ENCODE measurements at places on chromosomes 3 and 15. TPM values are rescaled to one million over a fixed set of nuclear protein-coding genes. Genes with fewer than 3 reads are reported as not detected.

TMEM108 gene
- total RNA-seq = 0.73 TPM

GRCh38 chr3:196016485-196016884 lies 65.4 kb downstream of the TFRC start:
- no peak for DNase-seq
- H3K27me3 ChIP-seq = no peaks in the 10 kb centered on the region
- no peaks in the 10 kb centered on the region for H3K36me3 ChIP-seq
- no peaks in the 10 kb centered on the region for H3K4me1 ChIP-seq
- no peak overlapping the region for H3K27ac ChIP-seq
- no peak overlapping the region for H3K4me3 ChIP-seq

GRCh38 chr3:42875325-42876151 lies at the start of gene CYP8B1:
TSS of gene CYP8B1 (minus strand) at chr3:42875879. CDS start at chr3:42875816, 63 bp downstream.
- H3K4me3 ChIP-seq = no peak within 1 kb of the TSS
- no peak within 1 kb of the TSS for H3K27ac ChIP-seq
- no peaks in the 10 kb centered on the region for H3K27me3 ChIP-seq
- no peaks in the 10 kb centered on the region for H3K36me3 ChIP-seq
- no peak for DNase-seq

- no peaks in the 10 kb centered on the region for H3K27me3 ChIP-seq
- no peak for DNase-seq
- H3K4me3 ChIP-seq = no peak overlapping the region
- H3K27ac ChIP-seq = no peak overlapping the region
- peaks cover 8% of the 10 kb centered on the region for H3K4me1 ChIP-seq
Observed at GRCh38 chr15:80179025-80179759, 26.4 kb downstream of the FAH start.

DNA sequence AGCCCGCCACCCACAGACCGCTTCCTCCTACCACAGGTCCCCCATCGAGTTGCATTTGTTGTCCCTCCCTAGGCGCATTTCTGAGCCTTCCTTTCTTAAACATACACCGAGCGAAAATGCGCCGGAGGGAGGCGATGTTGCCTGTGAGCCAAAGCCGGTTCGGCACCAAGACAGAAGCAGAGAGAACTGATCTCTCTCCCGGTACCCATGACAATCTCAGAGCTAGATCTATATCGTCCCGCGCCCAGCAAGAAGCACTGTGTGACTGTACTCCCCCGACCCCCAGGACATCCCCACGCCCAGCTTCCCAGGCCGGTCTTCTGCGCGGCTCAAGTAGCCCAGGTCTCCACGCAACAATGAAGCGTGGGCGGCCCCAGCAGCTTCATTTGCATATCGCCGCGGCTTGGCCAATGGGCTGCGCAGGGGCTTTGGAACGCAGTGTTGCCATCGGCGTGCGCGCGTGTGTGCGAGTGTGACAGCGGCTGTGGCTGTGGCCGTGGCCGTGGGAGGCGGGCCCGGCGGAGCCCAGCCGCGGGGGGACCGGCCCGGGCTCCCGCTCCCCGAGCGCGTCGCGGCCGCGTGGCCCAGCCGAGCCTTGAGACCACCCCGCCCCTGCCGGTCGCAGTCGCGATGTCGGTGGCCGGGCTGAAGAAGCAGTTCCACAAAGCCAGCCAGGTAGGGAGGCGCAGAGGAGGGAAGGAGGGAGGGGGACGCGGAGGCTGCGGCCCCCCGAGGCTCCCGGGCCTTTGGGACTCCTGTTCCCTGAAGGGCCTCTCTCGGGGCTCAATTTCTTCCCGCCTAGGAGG lies at the start of gene SH3GL3:
SH3GL3 (plus strand) TSS at position 438 of the 806 bp plus-strand sequence; CDS start at position 631, 193 bp downstream.
- peak; percentile 78 for DNase-seq
- no peaks in the 10 kb centered on the region for H3K27me3 ChIP-seq
- H3K4me3 ChIP-seq = peak within 1 kb of the TSS; percentile 36
- H3K36me3 ChIP-seq = no peaks in the 10 kb centered on the region
- peaks cover 7% of the 10 kb centered on the region for H3K4me1 ChIP-seq
- no peak within 1 kb of the TSS for H3K27ac ChIP-seq

TMEM42 gene
- 10.6 TPM for total RNA-seq

- H3K4me1 ChIP-seq = peaks cover 8% of the 10 kb centered on the region
- H3K4me3 ChIP-seq = no peak overlapping the region
- H3K36me3 ChIP-seq = no peaks in the 10 kb centered on the region
- no peaks in the 10 kb centered on the region for H3K27me3 ChIP-seq
Observed at GRCh38 chr3:112375117-112375516, 42.2 kb downstream of the CD200 start.

GRCh38 chr3:119042162-119042561 lies 7.5 kb upstream of the IGSF11 start:
- H3K4me3 ChIP-seq = no peak overlapping the region
- no peaks in the 10 kb centered on the region for H3K4me1 ChIP-seq
- no peak overlapping the region for H3K27ac ChIP-seq
- no peaks in the 10 kb centered on the region for H3K36me3 ChIP-seq
- peaks cover under 1% of the 10 kb centered on the region for H3K27me3 ChIP-seq

DNA sequence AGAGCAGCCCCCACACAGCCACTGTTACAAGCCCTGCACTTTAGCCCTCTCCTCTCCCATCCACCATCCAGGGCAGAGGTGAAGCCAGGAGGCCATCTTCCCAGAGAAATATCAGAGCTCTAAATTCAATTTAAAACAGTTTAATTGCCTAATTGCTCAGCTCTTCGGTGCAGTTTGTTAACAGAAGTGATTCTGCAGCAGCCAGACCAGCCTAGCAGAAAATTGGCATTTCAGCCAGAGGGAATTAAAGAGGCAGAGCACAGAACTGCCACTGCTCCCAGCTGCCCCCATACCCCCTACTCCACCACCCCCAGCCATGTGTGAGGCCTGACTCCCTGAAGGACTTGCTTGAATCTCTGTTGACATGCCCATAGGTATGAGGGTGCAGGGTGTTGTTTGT lies 38.5 kb downstream of the TPRA1 start:
- H3K27ac ChIP-seq = no peak overlapping the region
- H3K27me3 ChIP-seq = no peaks in the 10 kb centered on the region
- no peaks in the 10 kb centered on the region for H3K36me3 ChIP-seq
- H3K4me1 ChIP-seq = no peaks in the 10 kb centered on the region

- no peak overlapping the region for H3K4me3 ChIP-seq
- no peaks in the 10 kb centered on the region for H3K36me3 ChIP-seq
- no peak overlapping the region for H3K27ac ChIP-seq
- no peak for DNase-seq
- H3K27me3 ChIP-seq = no peaks in the 10 kb centered on the region
- H3K4me1 ChIP-seq = no peaks in the 10 kb centered on the region
Observed at GRCh38 chr3:175392653-175393052, 533.5 kb downstream of the NAALADL2 start.

Measured in heart left ventricle (tissue), 16 donors.